ENCODE measurements at places on chromosomes 12 and 14.

DNA sequence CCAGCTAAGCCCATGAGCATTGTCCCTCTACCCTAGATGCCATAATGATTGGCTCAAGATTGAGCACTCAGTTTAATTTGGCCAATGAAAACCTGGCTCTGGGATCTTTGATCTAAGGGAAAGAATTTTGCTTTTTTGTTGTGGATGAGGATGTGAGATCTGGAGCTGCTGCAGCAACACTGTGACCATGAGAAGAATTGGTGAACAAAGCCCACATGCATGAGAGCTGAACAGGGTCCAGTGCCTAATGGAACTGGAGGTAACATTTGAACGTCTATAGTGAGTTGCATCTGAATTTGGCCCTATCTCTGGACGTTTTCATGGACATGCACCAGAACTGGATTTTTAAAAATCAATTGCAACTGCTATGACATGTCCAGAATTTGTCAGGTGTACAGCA lies 338.6 kb downstream of the AACS start:
- DNase-seq: no peak

DNA sequence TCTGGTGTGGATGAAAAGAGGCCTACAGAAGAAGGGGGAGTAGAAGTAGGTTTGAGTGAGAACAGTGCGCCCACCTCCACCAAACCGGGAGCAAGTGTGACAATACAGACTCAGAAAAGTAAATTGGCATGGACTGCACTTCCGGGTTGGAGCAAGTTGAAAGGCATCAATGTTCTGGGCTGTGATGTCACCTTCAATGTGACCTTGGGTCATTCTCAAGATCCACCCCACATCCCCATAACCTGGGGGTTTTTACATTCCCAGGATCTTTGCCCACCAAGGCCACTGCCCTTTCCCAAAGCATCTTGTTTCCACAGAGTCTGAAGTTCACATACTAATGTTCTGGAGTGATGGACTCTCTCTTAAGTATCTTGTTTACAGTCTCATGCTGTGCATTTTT lies 5.3 kb upstream of the GZMB start:
- DNase-seq: no peak

- DNase-seq: no peak
These were observed 20.9 kb downstream of the FBXW8 start for GRCh38 chr12:116931665-116932064.

- no peak for DNase-seq
These were observed 74.2 kb downstream of the IFT81 start for GRCh38 chr12:110198386-110198785.

DNA sequence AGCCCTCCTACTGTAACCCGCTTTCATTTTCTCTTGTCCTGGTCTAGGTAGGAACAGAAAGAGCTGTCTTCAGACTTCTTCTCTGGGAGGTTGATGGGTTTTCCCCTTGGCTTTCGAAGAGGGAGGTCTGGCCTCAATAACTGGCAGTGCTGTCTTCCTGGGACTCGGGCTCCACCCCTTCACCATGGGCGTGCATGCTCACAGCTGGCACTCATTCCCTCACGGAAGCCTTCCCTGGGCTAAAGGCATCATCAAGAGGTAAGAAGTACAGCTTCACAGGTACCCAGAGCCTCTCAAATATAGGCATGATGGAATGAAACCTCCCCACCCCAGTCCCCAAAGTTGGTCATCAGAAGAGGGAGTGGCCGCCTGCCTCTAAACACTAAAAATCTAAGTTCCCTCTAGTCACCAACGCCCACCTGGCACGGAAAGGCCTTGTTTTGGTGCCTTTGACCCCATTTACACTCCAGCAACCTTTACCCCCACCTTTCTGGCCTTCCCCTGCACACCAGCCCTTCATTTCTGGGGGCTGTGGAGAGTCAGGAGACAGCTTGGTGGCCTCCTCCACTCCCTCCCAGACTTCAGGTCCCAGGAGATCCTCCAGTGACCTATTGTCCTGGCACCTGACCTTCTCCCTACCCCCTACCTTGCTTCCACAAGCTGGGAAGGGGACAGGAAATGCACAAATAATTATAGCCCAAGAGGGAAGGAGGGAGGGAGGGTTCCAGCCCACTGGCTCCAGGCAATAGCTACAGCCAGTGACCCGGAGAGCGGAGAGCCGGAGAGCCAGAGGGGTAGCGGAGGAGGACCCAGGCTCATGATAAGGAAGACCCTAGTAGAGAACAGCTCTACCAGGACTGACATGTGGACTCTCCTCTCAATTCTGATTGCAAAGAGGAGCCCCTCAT lies 2.8 kb downstream of the RAPGEF3 start:
- no peak for DNase-seq

GRCh38 chr14:83491091-83491490 lies 1957.4 kb upstream of the SEL1L start:
- no peak for DNase-seq

GRCh38 chr12:116196752-116197718 lies 80.5 kb downstream of the MED13L start:
- no peak for DNase-seq

- DNase-seq: no peak
These were observed 366.5 kb downstream of the LRFN5 start for GRCh38 chr14:41973178-41973577.

- DNase-seq: no peak
These were observed 273.7 kb downstream of the SLC6A15 start for GRCh38 chr12:84638811-84639368.

DNA sequence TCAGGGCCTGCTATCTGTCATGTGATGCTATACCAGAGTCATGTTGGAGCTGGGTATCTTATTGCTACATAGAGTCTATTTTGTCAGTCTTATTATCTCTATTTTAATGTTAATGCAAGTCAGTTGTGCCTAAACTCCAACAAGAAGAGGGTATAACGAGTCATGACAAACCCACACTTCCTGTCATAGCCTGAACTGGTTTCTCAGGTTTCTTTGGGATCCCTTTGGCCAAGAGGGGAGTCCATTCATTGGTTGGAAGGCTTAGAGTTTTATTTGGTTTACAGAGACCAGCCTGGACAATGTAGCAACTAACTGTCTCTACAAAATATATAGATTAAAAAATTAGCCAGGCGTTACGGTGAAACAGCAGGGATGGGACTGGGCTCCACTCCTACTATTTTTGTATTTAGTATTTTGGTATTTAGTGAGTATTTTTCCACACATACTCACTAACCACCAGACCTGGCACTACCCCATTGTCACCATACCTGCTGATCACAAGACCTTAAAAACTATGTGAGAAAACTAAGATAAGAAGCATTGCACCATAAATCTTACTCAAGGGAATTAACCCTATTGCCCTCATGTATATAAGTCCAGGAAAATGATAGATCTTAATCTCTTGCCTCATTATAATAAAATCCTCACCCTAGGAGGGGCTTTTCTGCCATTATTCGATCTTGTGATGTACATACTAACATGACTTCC lies 387.5 kb downstream of the IPO8 start:
- no peak for DNase-seq

DNA sequence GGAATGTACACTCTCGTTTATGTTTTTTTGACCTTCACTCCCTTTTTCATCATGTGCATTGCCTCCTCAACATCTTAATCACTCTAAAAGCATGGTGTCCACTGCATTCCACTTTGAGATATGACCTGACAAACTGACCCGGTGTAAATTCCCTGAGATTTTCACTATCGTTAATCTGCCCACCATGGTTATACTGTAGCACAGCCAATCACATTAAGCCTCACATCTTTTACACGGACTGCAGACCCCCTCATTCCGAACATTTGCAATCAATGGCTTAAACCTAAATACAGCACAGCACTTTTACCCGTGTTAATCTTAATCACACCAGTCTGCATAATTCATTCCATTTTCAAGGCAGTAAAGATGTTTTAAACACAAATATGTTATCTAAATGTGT lies 2.4 kb downstream of the RERG start:
- DNase-seq: no peak

DNA sequence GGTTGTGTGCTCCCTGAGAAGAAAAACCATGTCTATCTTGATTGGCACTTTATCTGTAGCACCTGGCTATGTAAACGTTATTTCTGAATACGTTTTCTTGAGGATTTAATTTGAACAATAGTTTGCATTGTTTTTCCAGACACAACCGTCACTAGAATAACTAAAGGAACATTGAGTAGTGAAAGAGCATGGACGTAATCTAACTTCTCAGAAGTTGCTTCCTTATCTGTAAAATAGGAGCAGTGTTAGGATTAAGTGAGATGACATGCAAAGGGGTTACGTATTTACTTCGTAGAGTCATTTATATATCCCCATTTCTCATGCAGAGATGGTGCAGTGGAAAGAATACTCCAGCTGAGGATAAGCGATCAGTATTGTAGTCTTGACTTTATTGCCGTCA lies 8.1 kb downstream of the AEBP2 start:
- no peak for DNase-seq

- DNase-seq: no peak
These were observed 983 bp upstream of the COPS7A start for GRCh38 chr12:6722863-6723262.

DNA sequence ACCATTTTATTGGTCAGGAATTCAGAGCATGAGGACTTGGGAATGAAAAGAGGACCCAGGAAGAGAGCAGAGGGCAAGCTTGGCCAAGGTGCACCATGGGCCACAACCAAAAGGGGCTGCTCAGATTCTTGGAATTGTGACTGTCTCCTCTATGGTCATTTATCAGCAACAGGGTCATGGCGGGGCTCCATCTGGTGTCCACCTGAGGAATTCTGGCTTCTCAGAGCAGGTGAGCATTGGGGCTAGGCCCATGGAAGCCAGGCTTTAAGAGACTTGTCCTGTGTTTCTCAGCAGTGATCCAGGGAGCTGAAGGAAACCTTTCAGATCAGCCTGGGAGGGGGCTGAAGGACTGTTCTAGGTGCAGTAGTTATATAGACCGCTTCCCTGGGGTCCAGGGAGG lies 2.6 kb upstream of the RIN3 start:
- no peak for DNase-seq

DNA sequence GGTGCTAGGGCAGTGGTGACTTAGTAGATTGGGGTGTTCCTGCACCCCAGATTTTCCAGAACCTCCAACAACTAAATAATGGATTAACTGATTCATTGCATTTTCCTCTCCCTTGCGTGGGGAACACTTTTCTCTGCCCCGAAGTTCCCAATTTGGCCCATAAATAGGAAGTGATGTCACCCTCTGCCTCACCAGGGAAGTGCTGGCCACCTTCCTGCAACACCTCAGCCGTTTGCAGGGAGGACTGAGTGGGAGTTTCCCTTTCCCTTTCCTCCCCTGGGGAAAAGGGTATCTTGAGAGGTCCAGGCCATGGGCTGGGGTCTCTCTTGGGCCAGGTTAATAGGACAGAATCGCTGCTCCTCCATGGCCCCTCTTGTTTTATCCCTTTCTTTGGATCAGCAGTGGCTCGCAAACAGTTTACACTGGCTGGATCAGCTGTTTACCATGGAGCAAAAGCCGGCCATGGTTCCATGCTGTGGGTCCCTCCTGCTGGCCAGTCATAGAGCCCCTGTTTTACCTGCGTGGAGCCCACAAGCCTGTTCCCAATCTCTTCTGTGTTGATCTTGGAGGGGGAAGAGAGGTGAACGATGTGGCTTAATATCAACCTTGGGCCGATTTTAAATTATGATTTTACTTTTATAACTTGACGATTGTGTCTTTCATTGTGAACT lies 91.6 kb upstream of the VRK1 start:
- no peak for DNase-seq

- no peak for DNase-seq
These were observed 206.0 kb downstream of the ADGRD1 start for GRCh38 chr12:131159660-131160059.

- DNase-seq: no peak
These were observed 71.5 kb downstream of the SCARB1 start for GRCh38 chr12:124792156-124792555.

DNA sequence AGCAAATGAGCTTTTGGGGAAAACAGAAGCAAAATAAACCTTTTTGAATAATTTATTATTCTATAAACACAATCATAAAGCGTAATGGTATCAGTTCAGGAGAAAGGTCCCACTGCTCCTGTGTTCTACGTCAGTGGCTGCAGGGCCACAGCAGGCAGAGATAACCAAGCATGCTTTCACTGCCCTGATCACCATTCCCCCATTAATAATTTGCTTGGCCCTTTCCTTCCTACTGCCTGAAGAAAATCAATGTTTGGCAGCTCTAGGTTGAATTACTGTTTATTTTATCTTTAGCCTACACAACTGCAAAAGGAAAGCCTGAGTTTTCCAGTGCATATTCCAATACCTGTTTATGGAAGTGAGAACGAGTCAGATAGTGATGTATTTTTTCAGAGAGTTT lies 369.9 kb downstream of the DIO2 start:
- no peak for DNase-seq

- DNase-seq: no peak
These were observed 9.9 kb downstream of the CCDC175 start for GRCh38 chr14:59566725-59567124.

GRCh38 chr14:60188115-60188514 lies 22.9 kb upstream of the DHRS7 start:
- DNase-seq: no peak

GRCh38 chr12:106106061-106106566 lies 32.6 kb downstream of the NUAK1 start:
- DNase-seq: no peak

- no peak for DNase-seq
These were observed 60.7 kb downstream of the PLCZ1 start for GRCh38 chr12:18676996-18677588.

- no peak for DNase-seq
These were observed 106.2 kb upstream of the NAV3 start for GRCh38 chr12:77724367-77724957.

GRCh38 chr12:18655351-18655750 lies 82.5 kb downstream of the PLCZ1 start:
- no peak for DNase-seq

DNA sequence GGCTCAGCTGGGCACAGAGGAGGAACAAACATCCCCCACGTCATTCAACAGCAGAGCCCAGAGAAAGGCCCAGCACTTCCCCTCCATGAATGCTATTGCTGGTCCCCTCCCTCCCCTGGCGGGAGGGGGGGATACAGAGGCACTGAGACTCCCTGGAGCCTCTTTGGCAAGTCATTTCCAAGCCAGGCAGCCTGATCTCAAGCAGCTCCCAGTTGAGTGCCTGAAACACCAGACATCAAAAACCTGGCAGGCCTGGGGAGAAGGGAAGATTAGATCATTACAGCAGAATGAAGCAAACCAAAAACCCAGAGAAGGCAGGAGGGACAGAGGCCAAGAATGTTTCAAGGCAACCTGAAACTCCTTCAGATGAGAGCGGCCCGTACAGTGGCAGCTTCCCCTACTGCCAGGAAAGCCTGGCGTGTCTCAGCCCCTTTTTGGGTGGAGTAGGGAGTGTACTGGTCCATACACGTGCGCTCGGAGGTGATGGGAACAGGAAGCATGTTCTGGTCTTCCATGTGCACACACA lies 92.1 kb downstream of the LRRC74A start:
- peak; percentile 88 for DNase-seq

- no peak for DNase-seq
These were observed 313.0 kb upstream of the RTL1 start for GRCh38 chr14:101216366-101217079.

- no peak for DNase-seq
These were observed 559 bp upstream of the CKAP4 start for GRCh38 chr12:106248312-106248845.

GRCh38 chr14:69956970-69957369 lies 77.8 kb downstream of the SMOC1 start:
- DNase-seq: no peak

Data from AG09319 (cell line).